ENCODE measurements at places on chromosomes 1 and 21. TPM values are rescaled to one million over a fixed set of nuclear protein-coding genes. Genes with fewer than 3 reads are reported as not detected.

C1QC gene
- not detected for total RNA-seq

RIMKLA gene
- 1.1 TPM for total RNA-seq

EPHB2 gene
- 14.8 TPM for total RNA-seq

TIE1 gene
- total RNA-seq: 2.6 TPM

MYOG gene
- total RNA-seq: not detected

TNNT2 gene
- not detected for total RNA-seq

FCRL5 gene
- total RNA-seq: 0.14 TPM

SLC22A15 gene
- 5.5 TPM for total RNA-seq
